NCI-H1048 (cell line): ENCODE measurements at places on chromosomes 1 and 21.

GRCh38 chr1:47797575-47797974 lies 199.6 kb downstream of the TRABD2B start:
- DNase-seq, result no peak

GRCh38 chr1:21866707-21867043 lies 54.6 kb downstream of the LDLRAD2 start:
- DNase-seq, result no peak

DNA sequence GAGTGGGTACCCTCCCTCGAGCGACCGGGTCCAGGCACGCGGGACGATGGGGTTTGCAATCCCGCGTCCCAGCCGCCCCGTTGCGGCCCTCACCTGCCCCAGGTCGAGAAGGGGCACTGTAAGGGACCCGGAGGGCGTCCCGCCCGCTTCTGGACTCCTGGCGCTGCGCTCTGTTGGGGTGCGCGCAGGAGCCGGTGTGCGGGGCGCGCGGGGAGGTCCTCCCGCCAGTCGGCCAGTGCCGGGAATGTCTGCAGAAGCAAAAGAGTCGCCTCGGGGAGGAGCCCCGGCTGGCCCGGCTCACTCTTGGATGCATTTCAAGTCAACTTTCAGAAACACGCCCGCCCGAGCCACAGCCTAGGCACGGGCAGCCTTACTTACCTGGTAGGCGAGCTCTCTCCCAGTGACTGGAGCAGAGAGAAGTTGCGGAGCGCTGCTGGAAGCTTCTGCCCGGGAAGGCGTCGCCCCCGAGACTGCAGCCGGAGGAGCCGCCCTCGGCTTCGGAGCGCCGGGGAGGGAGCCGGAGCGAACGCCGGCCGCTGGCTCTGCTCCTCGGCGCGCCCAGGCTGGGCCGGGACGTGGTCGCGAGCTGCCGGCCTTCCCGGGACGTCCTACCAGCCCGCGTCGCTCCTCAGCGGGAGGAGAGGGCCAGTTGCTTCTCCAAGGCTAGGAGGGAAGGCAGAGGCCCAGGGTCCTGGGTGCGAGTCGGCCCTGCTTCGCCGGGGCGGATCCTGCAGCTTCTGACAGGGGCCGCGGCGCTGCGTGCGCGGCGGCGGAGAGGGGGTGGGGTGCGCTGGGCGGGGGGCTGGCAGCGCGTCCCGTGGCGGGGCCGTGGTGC lies at the start of gene LMX1A:
LMX1A (minus strand) TSS at position 739 of the 835 bp plus-strand sequence. CDS start 1,156 bp downstream, outside the sequence.
- DNase-seq, result no peak

DNA sequence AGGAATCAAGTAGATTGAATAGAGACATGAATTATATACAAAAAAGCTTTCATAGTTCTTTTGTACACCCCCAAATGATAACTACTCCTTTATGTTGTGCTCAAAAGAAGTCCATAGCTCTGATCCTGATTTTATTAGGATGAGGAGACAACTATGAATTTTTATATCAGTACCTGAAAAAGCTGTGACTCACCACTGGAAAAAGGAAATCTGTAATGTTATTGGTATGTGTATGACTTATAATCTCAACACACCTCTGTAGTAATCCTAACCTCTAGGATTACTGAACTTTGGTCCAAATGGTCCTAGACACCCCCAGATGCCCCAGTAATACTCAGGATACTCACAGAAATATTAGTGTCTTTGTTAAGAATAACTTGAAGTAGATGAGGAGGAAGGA lies 10.2 kb downstream of the PRKAB2 start:
- DNase-seq, result no peak

DNA sequence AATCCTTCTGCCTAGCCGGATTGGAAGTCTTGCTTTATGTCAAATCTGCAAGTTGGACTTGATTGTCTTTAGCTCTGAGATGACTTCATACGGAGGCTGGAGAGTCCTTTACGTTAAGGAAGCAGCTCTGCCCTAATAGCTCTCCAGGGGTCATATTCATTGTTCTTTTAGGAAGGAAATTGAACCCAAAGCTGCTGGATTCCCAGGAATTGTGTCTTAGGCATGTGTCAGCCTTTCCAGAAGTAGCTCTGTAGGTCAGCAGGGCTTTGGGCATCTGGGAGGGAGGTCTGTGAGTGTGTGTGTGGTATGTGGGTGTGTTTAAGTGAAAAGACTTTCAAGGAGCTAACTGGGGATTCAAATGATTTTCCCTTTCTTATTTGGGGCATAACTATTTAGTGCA lies 82.4 kb downstream of the ABCA4 start:
- DNase-seq, result no peak

- no peak for DNase-seq
Observed at GRCh38 chr1:80542231-80542630, 1258.5 kb upstream of the ADGRL2 start.

DNA sequence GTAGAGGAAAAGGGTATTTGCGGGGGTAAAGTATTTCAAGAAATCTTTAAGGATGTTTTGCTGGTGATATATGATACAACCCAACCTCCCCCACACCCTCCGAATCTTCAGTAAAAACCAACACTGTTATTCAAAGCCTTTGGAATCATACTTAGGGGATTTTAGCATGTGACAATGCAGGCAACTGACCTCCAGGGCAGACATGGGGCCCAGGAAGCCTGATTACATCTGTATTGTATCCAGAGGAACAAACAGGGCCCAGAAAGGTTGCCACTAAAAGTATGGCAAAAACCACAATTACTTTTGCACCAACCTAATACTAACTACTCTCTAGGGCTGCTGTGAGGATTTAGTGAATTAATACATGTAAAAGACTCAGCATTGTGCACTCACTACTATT lies 43.9 kb upstream of the CNN3 start:
- DNase-seq, result no peak

GRCh38 chr1:226370144-226370923 lies 37.6 kb downstream of the PARP1 start:
- no peak for DNase-seq

- no peak for DNase-seq
Observed at GRCh38 chr1:64923294-64923718, 43.0 kb downstream of the JAK1 start.
